ENCODE measurements at places on chromosomes 12 and 14.

GRCh38 chr14:35818346-35819115 lies 7.6 kb upstream of the BRMS1L start:
- no peak for DNase-seq

DNA sequence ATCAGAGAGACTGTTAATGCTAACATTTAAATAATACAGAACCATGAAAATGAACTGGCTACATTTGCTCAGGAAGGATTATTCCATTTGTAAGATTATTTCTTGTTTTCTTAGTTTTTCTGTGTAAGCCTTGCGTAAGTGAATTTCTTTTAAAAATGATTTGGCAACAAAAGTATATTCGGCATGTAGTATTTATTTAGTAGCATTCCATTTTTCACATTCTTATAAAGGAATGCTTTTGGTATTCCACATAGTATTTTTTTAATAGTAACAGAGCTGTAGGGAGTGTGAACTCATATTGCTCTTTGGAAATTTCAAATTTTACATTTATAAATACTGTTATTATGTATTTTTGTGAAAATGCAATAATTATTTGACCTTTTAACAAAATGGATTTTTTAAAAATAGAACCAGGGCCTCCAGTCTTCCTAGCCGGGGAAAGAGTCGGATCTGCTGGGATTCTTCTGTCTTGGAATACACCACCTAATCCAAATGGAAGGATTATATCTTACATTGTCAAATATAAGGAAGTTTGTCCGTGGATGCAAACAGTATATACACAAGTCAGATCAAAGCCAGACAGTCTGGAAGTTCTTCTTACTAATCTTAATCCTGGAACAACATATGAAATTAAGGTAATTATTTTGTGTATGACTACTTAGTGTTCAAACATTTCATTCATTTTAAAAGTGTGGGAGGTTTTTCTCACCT lies 1.2 kb downstream of the PTPRQ start:
- DNase-seq: no peak

DNA sequence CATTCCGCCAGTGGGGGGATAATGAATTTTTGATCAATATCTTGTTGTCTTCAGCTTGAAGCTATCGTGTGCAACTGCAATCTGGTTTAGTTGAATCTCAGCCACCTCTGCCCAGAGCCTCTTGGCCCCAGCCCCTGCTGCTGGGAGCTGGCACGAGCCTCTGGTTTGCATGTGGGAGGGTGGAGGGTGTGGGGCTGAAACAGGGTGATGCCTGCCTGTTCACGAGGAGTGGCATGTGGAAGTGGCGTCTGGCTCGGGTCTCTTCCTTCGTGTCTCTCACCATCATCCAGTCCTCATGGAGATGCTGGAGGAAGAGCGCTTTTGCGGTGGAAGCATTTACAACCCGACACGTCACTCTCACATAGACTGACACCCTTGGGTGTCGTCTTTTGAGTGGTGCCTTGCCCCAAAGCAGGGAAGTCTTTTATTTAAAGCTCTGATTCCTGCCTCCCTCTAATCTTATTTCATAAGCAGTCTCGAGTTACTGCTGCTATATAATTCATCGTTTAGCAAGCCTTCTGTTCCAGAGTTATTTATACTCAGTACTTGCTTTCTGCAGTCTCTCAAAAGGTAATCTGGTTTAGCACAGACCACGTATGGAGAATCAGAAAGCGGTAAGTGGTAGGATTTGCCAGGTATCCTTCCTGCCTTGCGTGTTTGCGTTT lies 64.5 kb downstream of the AACS start:
- DNase-seq: no peak

DNA sequence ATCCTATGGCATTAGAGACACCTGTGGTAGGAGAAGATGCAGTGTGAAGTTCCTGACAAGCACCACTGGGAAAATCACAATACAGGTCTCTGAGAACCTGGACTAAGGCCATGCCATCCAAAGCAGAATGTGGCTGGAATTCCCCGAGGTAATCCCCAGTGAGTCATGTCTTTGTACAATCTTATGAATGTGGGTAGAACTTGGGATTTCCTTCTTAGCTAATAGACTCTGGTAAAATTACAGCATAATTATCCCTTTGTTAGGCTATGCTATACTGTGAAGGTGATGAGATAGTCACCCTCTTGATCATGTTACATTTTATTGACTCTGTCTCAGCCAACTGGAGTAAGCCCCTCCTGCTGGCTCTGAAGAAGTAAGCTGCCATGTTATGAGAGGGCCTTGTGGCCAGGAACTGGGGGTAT lies 224.3 kb upstream of the DCN start:
- DNase-seq: no peak
